Activated T-helper 1 cell treated with Interleukin-2 at 50 U/mL for 16 hours (primary cell): ENCODE measurements at places on chromosomes 4 and X.
A peak's percentile ranks its signal among the peaks of the same experiment; 100 is the strongest.

DNA sequence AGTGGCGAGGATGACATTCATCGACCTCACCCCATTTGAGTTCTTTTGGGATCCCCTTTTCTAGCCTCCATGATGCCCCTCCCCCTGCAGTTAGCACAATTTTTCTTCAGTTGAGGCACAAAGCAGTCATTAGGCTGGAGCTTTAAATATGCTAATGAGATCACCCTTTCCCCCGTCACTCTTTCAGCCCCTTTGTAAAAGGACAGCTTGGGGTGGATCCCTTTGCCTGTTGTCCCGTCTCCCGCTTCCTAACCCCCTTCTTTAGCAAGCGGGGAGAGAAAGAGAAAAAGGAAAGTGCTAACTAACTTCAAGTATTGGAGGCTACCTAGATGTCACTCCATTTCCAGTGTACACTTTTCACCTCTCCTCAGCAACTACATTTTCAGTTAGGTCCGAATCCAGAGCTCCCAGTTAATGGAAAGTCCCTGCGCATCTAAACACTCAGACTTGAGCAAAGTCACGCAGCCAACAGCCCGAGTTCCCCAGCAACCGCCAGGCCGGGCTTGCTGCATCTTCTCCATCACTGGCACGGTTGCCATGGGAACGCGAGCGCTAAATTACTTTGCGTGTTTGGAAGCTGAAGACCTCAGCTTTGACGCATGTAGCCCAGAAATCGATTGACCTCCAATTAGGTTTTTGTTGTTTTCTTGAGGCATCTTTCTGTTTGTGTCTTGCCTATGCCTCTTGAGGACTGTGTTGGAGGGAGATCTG lies 76.8 kb downstream of the RTL5 start:
- DNase-seq = no peak

- no peak for DNase-seq
Observed at GRCh38 chr4:4459181-4459580, 72.3 kb downstream of the NSG1 start.

- no peak for DNase-seq
Observed at GRCh38 chr4:115054836-115055235, 58.6 kb downstream of the NDST4 start.

- DNase-seq = no peak
Observed at GRCh38 chrX:149903889-149904748, 23.1 kb downstream of the MAGEA8 start.

- no peak for DNase-seq
Observed at GRCh38 chrX:1853916-1854315, 239.1 kb downstream of the ASMT start.

GRCh38 chr4:167020410-167020809 lies 213.9 kb downstream of the SPOCK3 start:
- no peak for DNase-seq

DNA sequence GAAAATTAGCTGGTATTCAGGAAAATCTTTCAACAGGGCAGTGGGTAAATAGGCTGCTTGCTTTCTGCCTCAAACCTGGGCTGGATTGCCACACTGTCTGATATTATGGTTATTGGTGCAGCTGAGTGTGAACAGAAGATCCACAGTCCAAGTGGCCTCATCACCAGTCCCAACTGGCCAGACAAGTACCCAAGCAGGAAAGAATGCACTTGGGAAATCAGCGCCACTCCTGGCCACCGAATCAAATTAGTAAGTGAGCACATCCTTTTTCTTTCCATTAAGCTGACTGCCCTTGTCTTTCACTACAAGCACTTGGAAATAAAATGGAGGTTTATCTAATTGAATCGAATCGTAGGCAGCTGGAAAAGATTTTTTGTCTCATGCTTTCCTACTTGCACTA lies 204.7 kb downstream of the TLL1 start:
- no peak for DNase-seq

DNA sequence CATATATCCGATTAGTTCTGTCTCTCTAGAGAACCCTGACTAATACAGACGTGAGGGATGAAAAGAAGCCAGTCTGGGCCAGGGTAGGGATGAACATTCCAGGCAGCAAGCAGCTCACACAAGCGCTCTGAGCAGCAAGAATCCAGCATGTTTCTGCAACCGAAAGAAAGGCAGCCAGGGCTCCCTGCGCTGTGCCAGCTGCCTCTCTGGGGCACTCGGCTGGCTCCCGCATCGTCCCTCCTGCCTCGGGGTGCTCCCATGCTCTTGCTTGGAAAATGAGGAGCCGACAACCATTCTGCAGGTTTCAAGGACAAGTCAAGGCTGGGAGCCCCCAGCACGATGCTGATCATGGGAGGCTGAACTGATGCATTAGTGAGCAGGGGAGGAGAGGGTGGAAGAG lies 7.0 kb downstream of the JAKMIP1 start:
- no peak for DNase-seq

GRCh38 chrX:120087289-120088017 lies 10.0 kb upstream of the RHOXF2B start:
- DNase-seq = no peak

- DNase-seq = no peak
Observed at GRCh38 chr4:146436423-146437162, 85.1 kb downstream of the SLC10A7 start.

GRCh38 chrX:30835373-30835772 lies 53.7 kb downstream of the TAB3 start:
- DNase-seq = no peak

DNA sequence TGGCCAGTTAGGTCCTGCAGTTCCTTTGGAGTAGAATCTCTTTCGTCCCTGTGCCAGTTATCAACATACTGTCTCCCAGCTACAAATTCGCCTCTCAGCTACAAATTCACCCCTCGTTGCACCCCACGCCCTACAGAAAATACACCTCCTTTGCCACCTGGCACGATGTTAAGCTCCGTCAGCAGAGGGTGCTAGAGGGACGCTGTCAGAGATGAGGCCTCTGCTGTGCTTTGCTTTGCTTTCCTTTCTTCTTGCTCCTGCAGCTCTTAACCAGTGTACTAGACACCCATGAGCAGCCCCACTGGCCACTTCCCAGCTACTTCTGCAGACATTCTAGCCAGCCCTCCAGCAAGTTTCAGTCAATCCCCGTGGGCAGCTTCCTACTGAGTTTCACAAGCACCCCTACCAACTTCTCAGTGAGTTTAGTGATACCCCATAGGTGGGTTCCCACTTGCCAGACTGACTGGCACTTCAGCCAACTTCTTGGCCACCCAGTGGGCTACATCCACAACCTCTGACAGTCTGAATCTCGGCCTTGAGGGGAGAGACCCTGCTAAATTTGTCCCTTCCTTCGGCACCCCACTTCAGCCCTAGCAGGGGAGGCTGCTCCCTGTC lies 21.8 kb downstream of the HAUS3 start:
- peak; percentile 55 for DNase-seq

DNA sequence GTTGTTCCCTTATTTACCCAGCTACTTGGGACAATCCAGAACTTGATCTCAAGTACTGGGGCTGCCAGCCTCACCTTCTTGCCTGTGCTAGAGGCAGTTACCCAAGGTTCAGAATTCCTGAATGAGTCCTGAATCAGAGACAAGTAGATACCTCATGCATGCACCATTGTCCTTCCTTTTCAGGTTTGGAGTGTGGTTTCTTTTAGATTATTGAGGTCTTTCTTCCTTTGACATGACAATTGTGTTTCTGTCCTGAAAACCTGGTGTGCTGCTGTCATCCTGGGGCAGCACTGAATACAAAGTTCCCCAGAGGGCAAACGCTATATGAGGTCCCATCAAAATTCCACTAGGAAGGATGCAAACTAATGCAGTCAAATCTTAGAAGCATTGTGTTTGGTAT lies 3.5 kb downstream of the CXCL2 start:
- no peak for DNase-seq

GRCh38 chr4:8370106-8370787 lies 70.3 kb downstream of the ACOX3 start:
- DNase-seq = no peak

- DNase-seq = no peak
Observed at GRCh38 chr4:13706120-13706519, 78.6 kb upstream of the BOD1L1 start.

DNA sequence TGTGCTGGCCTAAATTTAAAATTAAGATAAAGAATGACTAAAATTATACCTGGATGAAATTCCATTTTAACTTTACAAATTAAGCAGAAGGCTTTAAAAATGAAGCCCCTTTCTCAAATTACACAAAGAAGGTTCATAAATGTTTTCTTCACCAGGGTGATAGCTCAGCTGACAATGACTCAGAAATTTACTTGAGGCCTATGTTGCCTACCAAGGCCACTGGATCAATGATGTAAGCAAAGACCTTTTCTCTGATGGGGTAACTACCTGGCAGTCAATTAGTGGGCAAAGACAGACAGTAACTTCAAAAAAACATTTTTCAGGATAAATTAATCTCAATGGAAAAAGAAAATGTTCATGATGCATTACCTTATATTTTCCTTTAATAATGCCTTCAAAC lies 23.9 kb upstream of the GPR34 start:
- no peak for DNase-seq

GRCh38 chr4:174053895-174054294 lies 229.6 kb downstream of the FBXO8 start:
- DNase-seq = no peak

GRCh38 chrX:153181822-153182221 lies 2.7 kb downstream of the MAGEA1 start:
- no peak for DNase-seq

GRCh38 chr4:3249711-3250437 lies 915 bp downstream of the MSANTD1 start:
- DNase-seq = no peak

- DNase-seq = no peak
Observed at GRCh38 chrX:5458300-5458842, 770.3 kb downstream of the NLGN4X start.

- DNase-seq = no peak
Observed at GRCh38 chr4:74230902-74231499, 73.1 kb downstream of the MTHFD2L start.

DNA sequence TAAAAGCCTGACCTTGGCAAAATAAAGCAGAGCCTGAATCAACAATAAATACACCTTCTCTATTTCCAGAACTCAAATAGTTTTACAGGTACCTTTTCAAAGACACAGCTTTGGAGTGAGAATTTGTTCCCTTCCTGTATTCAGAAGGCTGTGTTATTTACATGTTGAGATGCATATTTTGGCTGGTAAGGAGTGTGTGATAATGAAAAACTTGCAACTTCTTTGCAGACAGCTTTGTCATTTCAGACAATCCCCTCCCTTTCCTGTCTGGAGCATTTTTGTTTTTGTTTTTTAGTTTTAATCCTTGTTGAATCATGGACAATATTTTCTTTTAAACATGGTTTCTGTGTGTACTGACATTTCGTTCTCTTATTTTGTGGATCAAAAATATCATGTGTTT lies 493.8 kb downstream of the FAT4 start:
- no peak for DNase-seq

DNA sequence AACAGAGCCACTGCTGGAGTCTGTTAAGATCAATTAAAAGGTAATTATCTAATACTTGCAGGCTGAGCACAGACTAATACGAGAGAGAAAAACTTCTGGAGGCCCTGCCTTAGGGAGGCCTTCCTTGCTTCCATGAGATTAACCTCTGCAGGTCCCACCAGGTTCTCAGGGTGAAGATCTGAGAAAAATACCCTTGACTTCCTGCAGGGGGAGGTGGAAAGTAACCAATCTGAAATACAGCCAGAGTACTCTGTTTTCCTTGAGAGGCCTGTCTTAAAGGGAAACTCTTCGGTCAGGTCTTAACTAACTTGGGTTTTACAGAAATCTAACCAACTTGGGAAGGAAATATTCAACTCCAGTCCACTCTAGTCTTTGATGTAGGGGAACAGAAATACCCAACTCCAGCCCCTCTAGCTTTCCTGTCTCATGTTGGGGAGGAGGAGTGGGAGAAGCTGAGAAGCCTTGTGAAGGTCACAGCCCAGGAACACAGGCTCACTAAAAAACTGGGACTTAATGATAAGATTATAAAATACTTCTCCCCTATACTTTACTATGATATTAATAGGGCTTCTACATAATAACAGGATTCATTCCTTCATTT lies 77.1 kb downstream of the TBCK start:
- no peak for DNase-seq
